Stimulated activated CD8-positive, alpha-beta memory T cell treated with anti-CD3 and anti-CD28 coated beads, Interleukin-2, amount 100 ng/mL, for 1 hour (primary cell): ENCODE measurements at places on chromosomes 4 and X.

DNA sequence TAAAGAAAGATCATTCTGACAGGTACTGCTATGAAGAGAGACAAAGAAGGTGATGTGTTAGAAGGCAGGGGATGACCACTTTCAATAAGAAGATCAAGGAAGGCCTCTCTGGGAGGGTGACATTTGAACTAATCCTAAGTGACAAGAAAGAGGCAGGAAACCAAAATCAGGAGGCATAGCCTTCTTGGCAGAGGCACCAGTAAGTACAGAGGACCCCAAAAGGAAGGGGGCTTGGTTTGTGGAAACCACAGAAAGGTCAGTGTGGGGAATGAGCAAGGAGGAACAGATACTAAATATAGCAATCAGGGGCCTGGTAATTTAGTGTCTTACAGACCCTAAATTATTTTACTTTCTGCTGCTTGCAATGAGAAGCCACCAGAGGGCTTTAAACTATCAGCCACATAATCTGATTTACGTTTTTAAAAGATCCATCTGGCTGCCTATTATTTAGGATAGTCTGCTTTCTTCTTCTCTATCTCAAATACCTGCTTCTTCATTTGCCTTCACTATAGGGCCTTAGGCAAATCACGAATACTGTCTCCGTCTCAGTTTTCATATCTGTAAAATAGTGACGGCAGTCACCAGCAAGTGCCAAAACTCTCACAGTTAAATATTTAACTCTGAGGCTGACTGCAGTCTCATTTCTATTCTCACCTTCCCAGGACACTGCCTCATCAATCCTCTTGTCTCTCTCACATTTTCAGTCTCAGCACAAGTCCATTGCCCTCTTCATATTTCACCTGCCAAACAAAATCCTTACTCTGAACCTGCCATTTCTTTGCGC, 16.7 kb downstream of the NR3C2 start:
- DNase-seq, result no peak

GRCh38 chr4:174156239-174156826, 127.1 kb downstream of the FBXO8 start:
- DNase-seq, result no peak

GRCh38 chrX:138865093-138865649, 153.7 kb upstream of the FGF13 start:
- no peak for DNase-seq

DNA sequence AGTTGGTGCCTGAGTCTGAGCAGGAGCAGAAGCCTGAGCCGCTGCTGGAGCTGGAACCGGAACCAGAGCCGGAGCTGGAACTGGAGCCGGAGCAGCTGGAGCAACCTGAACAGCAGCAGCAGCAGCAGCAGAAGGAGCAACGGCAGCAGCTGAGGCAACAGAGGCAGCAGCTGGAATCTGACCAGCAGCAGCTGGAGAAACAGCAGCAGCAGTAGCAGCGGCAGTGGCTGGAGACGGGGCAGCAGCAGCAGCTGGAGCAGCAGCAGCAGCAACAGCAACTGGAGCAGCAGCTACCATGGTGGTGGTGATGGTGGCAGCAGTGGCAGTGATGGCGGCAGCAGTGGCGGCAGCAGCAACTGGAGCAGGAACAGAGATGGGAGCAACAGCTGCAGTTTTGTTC, 61.5 kb downstream of the AMOT start:
- no peak for DNase-seq

GRCh38 chrX:16827225-16827624, 41.0 kb downstream of the TXLNG start:
- no peak for DNase-seq

- no peak for DNase-seq
Observed at GRCh38 chr4:11469650-11470437, 41.1 kb upstream of the HS3ST1 start.

GRCh38 chrX:18899796-18900380, 84.0 kb downstream of the PHKA2 start:
- DNase-seq, result no peak

DNA sequence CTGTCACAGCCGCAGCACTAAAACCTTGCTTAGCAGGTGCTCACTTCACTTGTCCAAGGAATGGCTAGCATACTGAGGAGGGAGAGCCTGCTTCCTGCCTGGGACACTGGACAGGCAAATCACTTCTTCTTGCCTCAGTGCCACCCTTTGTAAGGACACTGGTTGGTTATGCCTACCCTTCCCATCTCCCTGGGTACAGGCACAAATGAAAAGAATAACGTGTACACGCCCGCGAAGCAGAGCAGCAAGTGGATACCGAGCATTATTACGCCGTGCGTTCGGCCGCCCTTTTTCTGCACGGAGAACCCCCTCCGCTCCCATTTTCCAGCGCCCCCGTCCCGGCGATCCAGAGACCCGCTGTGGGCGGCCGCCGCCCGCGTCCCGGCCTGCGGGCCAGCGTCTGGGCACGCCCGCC, 338 bp upstream of the KLHL2 start:
- no peak for DNase-seq

DNA sequence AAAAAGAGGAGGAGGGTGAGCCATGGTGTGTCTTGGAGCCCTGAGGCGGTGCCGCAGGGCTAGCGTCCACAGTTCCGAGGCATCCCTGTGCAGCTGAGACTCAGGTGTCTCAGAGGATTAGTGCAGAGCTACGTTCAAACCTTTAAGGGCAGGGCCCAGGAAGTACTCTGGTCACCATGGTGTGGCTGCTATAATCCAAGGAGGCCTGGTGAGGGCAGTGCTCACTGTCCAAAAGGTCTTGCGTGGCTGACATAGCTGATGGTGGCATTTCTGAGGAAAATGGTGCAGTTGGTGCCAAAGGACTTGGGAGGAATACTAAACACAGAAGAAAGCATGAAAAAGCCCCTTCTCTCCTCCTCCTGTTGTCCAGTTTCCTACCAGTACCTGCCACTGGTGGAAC, 146.9 kb downstream of the DCHS2 start:
- no peak for DNase-seq

DNA sequence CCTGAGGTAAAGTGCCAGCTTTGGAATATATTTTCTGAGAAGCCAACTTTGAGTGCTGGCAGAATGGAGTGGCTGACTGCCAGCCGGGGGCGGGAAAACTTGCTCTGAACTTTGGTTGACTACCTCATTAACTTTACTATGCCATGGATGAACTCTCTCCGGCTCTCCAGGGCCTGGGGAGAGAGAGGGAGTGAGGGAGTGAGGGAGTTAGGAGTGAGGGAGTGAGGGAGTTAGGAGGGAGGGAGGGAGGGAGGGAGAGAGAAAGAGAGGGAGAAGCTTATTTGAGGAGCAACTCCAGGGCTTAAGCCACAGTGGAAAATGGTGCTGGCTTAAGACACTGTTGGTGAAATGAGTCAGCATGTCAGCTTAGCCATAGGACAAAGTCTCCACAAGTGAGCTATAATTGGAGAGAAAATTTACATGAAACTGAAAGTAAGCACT, 280.9 kb upstream of the RPS6KA3 start:
- DNase-seq, result no peak

- DNase-seq, result no peak
Observed at GRCh38 chrX:46967547-46967946, 55.3 kb downstream of the JADE3 start.

GRCh38 chr4:153579872-153580271, 104.2 kb upstream of the TLR2 start:
- DNase-seq, result no peak

- DNase-seq, result no peak
Observed at GRCh38 chrX:12352922-12353321, 214.6 kb downstream of the FRMPD4 start.

DNA sequence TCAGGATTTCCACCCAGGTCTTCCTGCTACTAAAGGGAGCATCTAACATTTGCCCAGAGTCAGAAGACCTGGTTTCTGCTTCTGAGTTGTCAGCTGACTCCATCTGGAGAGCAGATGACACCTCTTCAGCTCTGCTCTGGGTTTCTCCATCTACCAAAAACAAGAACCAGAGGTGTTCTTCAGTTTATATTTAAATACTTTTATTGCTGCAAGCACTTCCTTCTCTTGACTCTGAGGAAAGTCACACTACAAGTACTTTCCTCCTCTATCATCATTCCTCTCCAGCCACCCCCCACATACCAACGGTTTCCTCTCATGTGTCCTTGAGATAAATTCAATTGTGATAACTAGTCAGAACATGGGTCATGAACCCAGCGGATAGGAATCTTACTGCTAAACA, 88.4 kb downstream of the PPP3CA start:
- no peak for DNase-seq
